ENCODE measurements at places on chromosomes 16 and 17.

- no peak for DNase-seq
Measured at GRCh38 chr16:54512467-54512995, 225.9 kb upstream of the IRX3 start.

DNA sequence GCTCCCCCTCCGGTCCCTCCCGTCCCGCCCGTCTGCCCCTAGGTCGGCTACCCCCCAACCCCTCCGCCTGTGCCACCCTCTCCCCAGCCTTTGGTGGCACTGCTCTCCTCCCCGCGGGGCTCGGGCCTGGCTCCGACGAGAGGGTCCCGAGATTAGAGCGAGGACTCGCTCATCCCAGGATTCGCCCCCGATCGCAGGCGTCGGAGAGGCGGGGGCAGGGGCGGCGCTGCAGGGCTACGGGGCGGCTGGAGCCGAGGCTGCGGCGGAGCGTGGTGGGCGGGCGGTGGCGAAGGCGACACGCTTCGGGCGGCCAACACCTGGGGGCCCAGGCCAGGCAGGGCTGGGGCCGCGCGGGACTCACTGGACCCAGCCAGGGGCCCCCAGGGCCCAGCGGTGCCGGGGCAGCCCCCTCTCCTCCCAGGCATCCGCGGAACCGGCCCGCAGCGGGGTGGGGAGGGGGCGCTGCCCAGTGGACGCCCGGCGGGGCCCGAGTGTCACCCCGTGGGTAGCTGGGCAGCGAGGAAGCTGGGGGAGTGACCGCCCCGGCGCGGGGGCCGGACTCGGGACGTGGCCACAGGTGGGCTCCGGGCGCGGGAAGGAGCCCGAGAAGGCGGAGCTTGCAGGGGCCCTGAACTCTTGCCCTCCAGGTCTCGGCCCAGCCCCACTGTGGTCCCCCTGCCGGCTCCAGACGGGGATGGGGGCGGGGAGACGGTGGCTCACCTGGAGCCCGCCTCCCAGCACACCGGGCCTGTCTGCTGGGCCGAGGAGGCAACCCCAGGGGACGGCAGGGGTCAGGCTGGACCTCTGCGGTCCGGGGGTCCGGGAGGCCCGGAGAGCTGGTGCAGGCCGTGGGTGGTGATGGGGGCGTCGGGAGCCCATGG is 1.5 kb downstream of the MGAT5B start:
- no peak for DNase-seq

- DNase-seq, result no peak
Measured at GRCh38 chr16:3321816-3322215, 16.5 kb downstream of the ZNF75A start.

DNA sequence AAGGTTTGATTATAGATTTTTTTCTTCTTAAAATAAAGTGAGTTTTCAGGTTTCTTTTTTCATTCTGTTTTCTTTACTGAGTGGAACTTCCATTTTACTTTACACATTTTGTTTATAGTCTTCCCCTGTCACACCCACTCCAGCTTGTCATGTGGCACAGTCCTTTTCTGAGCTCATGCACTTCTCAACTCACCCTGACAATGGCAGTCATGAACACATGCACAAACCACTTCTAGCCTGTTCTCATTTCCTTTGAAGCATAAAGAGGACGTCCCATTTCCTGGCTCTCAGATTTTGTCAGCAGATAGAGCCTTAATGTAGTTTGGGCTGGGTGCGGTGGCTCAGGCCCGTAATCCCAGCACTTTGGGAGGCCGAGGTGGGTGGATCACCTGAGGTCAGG is 168.0 kb downstream of the AHSP start:
- DNase-seq, result no peak
